Stimulated activated CD8-positive, alpha-beta memory T cell treated with anti-CD3 and anti-CD28 coated beads, Interleukin-7, amount 100 ng/mL, for 1 hour (primary cell): ENCODE measurements at places on chromosomes 7 and 10.

GRCh38 chr7:36082216-36082615 lies 70.8 kb upstream of the EEPD1 start:
- no peak for DNase-seq

DNA sequence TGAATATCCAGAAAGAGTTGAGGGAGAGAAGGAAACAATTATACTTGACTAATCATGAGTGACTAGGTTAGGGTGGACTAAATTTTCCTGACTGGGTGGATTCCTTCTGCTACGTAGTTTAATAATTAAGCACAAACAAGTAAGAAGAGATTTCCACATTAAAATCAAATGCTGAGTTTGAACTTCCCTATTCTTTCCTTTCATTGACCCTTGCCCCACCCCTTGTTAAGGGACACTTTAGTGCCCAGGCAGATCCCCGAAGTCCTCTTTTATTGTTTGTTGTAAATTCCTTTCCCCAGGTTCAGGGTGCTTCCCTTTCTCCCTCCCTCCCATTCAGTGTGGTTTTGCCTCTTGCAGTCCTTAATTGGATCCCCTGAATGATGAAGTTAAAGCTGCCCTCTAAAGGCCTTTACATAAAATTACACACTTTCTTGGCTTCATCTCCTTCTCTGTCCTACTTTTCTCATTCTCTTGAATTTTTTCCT lies 8.8 kb upstream of the SPAM1 start:
- no peak for DNase-seq

DNA sequence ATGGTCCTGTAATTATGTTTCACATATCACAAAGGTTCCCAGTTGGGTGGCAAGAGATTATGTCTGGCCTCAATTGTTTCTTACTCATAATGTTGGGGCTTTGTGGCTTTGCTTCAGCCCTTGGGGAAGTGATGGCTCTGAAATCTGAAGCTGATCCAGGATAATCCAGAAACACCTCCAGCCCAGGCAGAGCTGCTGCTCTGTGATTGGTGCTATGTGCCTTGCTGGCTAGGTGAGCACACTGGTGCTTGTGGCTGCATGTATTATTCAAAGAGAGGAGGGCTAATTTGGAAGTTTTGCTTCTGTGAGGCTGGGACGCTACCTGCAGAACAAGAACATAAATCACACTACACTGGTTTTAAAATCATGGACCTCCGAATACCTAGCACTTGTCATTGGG lies 346.6 kb upstream of the MGMT start:
- DNase-seq = no peak

DNA sequence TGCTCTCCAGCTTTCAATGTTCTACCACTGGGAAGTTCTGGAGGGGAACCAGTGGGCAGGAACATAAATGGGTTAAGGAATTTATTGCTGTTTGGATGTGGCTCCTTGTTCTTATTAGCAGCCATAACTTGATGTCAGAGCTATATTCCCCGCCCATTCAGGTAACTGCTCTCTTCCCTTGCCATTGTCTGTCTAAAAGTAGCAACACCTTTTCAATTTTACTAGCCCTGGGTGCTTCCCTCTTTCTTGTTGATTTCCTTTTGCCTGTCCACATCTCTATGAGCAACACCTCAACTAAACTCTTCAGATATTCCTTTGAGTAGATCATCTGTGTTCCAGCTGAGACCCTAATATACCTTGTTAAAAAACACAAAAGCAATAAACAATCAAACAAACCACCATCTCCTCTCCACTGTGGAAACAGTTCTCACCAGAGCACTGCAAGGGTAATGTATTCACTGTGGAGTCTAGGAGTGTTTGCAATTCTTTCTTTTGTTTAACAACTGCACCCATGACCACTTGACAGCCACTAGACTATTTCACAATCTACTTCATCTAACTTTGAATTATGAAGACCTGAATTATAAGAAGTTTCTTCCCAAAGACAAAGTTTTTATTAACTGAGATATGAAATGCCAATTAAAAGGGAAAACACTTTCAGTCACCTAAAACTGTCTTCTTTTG lies 436.7 kb downstream of the IPMK start:
- no peak for DNase-seq

DNA sequence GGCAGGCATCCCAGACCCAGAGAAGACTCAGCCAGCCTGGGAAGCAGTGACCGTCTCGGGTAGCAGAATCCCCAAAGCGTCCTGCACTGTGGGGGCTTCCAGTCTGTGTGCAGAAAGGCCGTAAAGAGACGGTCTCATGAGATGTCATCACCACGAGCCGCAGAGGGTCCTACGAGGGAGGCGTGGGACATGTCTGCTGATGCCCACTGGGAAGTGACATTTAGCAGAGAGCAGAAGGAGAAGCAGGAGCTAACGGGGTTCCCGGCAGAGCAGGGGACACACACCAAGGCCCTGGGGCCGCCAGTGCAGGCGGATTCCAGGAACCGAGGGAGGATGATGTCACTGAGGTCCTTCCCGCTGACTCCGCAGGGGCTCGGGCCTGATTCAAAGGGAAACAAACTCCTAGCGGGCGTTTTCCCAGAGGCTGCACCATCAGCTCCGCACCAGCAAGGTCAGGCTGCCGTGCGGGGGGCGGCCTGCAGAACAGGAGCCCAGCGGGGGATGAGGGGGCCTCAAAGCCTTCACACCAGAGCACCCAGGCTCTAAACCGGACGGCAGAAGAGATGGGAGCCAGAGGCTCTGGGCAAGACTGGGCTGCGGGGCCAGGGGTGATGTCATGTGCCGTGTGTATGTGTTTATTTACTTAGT lies 85.4 kb upstream of the PDGFA start:
- DNase-seq = no peak

- no peak for DNase-seq
Observed at GRCh38 chr7:103686064-103686463, 240.1 kb upstream of the SLC26A5 start.

DNA sequence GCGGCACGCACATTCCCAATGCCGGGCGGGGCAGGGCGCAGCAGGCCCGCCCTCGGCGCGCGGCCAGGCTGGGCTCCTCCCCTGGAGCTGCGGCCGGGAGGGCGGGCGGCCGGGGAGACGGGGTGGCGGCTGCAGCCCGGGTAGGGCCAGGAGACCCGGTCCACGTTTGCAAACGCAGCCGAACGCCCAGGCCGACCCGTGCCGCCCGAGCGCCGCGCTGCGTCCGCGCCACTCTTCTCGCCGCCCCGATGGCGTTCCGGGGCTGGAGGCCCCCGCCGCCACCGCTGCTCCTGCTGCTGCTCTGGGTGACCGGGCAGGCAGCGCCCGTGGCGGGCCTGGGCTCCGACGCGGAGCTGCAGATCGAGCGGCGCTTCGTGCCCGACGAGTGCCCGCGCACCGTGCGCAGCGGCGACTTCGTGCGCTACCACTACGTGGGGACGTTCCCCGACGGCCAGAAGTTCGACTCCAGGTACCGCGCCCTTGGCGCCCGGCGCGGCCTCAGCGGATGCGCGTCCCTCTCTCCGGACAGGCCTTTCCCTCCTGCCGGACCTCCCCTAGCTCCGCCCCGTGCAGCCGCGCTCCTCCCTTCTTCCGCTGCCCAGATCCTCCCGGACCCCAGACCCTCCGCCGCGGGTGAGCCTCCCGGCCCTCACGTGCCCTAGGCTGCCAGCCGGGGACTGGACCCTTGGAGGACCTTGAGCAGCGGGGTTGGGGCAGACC lies at the start of gene FKBP9:
FKBP9 (plus strand) TSS at position 115 of the 720 bp plus-strand sequence; CDS start at position 249, 134 bp downstream.
- no peak for DNase-seq

GRCh38 chr10:70664702-70665195 lies 7.6 kb upstream of the ADAMTS14 start:
- DNase-seq = no peak

- DNase-seq = no peak
Observed at GRCh38 chr10:14653271-14654161, 121.2 kb downstream of the FAM107B start.

GRCh38 chr7:137626469-137627067 lies 220.2 kb downstream of the DGKI start:
- peak; percentile 2 for DNase-seq

DNA sequence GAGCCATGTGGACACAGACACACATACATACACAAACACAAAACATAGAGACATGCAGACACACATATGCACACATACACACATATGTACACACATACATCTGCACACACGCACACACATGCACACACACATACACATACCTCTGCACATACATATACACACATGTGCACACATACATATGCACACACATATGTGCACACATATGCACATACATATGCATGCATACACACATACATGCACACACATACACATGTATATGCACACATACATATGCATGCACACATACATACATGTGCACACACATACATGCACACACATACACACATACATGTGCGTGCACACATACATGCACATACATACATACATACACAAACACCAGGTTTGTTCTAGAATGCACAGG lies 236.3 kb upstream of the FOXK1 start:
- no peak for DNase-seq

- no peak for DNase-seq
Observed at GRCh38 chr10:106267591-106267990, 896.9 kb downstream of the SORCS1 start.

DNA sequence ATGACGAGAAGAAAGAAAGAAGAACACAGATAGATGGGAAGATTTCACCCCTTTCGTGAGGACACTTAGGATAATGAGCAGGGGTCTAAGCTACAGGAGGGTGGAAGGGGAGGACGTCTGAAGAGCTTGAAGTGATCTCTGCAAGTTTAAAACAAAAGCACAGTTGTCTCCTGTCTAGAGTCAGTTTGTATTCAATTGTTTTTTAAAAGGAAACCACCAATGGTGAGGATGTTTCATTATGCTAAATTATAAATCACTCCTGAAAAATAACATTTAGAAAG lies 85.9 kb downstream of the ADAM12 start:
- DNase-seq = no peak

DNA sequence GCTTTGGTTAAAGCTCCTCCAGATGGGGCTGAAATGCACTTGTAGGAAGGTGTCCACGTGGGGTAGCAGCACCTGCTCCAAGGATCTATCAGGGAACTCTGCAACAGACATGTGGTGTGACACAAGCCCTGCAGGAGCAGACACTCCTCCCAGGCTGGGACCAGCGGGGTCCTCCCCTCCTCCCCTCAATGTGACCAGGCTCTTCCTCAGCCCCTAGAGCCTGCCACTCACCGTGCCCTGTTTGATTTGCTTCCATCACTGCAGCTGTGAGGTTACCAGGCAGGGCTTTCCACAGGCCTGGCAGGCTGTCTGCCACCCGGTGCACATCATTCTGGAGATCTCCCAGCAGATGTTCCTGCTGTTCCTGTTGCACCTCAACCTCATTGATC lies 13.4 kb downstream of the MMRN2 start:
- no peak for DNase-seq

- no peak for DNase-seq
Observed at GRCh38 chr10:43644252-43644651, 4.4 kb downstream of the ZNF32 start.

- no peak for DNase-seq
Observed at GRCh38 chr10:18293536-18294510, 153.6 kb downstream of the CACNB2 start.

DNA sequence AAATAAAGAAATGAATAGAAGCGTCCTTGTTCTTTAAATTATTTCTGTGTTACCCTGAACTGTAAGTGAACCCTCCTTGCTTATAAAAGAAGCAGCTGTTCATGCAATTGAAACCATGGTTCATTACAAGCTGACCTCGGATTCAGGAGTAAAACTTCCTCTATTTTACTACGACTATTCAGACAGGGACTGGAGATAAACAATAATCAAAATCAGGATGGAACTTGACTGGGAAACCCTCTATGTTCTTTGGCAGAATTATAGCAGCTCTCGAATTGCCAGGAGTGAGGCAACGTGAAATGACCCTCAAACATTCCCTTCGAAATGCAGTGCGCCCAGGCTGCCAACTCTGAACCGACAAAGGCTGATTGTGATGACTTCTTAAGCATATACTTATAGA lies 172.1 kb downstream of the CYP26A1 start:
- no peak for DNase-seq

GRCh38 chr10:126009650-126010049 lies 113.3 kb downstream of the FANK1 start:
- no peak for DNase-seq

DNA sequence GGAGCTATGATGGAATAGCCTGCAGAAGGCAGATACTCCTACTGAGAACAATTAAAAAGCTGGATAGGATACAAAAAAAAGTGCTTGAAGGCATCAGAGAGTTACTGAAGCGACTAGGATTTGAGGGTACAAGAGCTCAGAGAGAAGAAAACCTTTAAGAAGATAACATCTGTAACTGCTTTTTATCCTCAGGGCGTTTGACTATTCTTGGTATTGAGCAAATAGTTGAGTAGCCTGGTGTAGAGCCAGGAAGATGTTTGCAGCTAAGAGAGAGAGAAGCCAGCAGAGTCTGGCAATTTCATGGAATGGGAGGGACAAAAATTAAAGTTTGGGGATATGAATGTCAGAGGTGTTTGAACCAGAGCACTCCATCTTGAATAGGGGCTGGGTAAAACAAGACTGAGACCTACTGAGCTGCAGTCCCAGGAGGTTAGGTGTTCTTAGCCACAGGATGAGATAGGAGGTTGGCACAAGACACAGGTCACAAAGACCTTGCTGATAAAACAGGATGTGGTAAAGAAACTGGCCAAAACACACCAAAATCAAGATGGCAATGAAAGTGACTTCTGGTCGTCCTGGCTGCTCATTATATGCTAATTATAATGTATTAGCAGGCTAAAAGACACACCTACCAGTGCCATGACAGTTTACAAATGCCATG lies 428.8 kb downstream of the SH2D4B start:
- DNase-seq = no peak

DNA sequence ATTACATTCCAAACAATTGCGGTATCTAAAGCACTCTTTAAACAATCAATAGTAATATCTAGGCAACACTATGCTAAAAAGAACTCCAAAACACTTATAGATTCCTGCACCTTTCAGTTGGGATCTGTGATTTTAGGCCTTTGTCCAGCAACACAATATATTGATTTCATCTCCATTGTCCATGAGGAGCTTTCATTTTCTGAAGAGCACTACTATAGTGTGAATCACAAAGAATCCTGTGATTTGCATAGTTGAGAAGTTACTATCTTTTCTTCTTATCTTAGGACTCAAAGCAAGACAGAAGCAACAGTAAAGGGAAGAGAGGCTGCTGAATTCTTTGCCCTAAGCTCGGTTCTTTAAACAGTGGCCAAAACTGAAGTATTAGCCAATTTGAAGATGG lies 846.8 kb downstream of the IPMK start:
- DNase-seq = no peak

DNA sequence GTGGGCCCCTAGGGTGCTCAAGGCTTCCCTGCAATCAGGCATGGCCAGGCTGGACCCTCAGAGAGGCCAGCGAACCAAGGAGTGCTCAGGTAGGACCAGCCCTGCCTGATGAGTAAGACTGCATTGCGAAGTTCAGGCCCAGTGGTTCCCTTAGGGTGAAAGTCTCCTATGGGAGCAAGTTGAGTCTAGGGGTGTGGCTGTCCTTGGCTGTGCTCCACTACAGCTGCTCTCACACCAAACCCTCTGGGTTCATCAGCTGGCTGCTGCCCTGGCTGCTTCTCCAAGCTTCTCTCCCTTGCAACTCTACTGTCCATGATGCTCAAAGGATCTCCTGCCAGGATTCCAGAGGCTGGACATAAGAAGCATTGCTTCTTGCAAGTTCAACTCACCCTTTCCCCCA lies 18.7 kb downstream of the FAM25A start:
- no peak for DNase-seq
